Stromal cell of bone marrow (primary cell): ENCODE measurements at places on chromosomes 11 and 22.

DNA sequence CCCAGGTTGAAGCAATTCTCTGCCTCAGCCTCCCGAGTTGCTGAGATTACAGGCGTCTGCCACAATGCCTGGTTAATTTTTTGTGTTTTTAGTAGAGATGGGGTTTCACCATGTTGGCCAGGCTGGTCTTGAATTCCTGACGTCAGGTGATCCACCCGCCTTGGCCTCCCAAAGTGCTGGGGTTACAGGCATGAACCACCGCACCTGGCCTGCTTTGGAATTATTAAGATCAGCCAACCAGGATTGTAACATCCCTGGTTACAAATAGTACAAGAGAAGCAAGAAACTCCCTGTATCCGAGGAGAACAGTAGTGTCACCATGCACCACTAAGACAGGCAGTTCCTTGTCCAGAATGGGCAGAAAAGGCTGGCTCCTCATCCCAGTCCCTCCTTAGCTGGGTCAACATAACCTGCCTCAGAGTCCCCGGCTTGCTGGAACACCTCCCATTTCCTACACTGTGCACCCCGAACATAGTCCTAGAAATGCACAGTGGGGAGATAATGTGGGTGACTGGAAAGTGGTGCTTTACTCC is 77.2 kb upstream of the INCENP start:
- DNase-seq = no peak

GRCh38 chr11:101553891-101554292 is 29.9 kb downstream of the TRPC6 start:
- DNase-seq = no peak

DNA sequence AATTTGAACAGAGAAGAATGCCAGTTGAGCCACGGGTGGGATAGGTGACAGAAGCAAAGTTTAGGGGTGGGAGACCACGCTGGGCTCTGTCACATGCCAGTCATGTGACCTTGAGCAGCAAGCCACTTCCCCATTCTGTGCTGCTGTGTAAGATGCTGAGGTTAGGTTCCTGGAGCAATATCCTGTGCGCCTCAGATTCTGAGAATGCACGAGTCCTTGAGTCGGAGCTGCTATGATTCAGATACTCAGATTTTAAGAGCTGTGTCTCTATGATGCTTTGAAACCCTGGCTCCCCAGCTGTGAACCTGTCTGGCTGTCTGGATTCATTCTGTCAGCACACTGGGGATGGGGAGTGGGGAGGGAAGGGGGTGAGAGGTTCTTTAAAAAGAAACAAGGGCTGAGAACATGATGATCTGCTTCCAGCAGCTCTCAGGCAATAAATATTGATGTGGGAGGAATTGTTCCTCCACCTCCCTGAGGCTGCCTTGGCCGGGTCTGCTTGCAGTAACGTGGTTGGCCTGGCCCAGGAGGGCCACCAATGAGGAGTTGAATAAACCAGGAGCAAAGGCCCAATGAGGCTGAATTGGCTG is 24.0 kb downstream of the SLCO2B1 start:
- DNase-seq = peak; percentile 21

DNA sequence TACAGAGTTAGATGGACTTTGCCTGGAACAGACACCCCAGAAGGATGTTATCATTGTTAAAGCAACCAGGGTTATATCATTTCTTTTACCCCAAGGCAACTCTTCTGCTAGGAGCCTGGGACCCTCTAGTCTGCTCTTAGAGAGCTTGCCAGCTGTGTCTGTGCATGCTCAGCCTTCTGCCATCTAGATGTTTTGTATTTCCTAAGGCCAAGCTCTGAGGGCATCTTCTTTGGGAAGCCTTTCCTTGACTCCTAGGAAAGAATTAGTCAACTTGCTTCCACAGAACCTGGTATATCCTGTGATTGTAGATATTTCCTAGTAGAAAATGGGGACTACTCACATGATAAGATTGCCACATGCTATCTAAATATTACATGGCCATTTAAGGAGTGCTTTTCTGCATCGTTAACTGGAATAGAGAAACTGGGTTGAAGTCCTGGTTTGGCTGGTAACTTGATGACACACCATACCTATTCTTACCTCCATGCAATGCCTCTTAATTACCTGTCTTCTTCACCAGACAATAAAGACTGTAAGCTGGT is 87.6 kb downstream of the STIM1 start:
- DNase-seq = peak; percentile 46

- no peak for DNase-seq
Measured at GRCh38 chr11:12886508-12886907, 122.6 kb upstream of the RASSF10 start.

GRCh38 chr22:44821741-44822475 is 69.5 kb downstream of the ARHGAP8 start:
- no peak for DNase-seq

DNA sequence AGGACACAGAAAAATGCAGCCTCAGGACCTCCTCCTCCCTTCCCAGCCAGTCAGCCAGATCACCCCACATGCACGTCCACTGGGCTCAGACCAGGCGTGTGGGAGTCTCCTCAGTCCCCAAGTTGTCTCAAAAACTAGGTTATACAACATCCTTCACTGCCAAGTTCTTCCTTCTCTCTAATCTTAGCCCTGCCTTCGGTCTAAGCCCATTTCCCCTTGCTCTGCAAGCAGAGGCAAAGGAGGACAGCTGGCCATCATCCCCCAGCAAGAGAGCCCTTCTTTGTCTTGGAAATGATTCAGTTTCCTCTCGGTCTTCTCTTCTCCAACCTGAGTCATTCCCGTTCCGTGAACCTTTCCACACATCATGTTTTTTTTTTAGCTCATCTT is 14.0 kb upstream of the NRGN start:
- DNase-seq = peak; percentile 17
